Stimulated activated CD4-positive, alpha-beta T cell treated with anti-CD3 and anti-CD28 coated beads, Interleukin-4, amount 100 ng/mL, for 48 hours (primary cell): ENCODE measurements at places on chromosomes 7 and 10.

- no peak for DNase-seq
Measured at GRCh38 chr10:78642269-78642816, 426.4 kb upstream of the ZMIZ1 start.

DNA sequence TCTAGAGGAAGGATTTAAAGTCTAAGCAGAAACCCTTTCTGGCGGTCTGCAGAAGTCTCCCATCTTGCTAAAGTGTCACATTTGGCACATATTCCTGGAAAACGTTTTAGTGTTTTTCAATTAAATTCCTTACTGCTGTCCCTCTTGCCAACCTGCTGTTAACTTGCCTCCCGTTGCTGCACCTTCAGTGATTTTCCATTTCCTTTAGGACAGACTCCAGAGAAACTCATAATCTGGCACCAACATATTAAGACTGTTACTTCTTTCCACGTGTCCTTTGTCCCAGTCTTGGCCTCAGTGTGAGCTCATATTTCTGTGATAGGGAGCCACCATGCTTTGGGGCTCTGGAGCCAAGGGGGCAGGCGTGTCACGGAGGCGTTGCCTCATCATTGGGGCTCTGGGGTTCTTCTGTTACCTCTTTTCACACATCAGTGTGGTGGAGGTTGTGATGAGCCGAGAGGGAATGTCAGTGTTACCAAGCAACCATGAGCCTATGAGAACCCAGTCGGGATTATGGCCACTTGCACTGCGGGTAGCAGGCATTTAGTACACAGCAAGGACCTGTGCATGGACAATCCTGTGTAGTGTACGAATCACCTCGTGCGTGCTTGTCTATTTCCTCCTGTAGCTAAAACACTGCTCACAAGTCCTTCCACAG lies 26.0 kb upstream of the ZNF32 start:
- no peak for DNase-seq

DNA sequence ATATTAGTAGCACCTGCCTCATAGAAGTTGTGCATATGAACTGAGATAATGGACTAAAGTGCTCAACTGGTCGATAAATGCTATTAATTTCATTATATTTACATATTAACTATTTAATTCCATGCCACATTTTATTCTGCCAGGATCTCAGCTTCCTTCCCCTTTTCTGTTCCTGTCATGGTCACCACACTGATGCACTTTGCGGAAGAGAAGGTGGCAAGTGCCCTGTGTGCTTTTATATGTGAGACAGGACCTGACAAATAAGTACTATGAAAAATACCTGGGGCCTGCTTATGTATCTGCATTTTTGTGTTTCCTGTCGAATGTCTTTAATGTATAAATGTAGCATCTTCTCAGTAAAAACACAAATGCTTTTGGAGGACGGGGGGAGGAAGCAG lies 12.2 kb downstream of the ATP6V0E2 start:
- DNase-seq, result no peak

DNA sequence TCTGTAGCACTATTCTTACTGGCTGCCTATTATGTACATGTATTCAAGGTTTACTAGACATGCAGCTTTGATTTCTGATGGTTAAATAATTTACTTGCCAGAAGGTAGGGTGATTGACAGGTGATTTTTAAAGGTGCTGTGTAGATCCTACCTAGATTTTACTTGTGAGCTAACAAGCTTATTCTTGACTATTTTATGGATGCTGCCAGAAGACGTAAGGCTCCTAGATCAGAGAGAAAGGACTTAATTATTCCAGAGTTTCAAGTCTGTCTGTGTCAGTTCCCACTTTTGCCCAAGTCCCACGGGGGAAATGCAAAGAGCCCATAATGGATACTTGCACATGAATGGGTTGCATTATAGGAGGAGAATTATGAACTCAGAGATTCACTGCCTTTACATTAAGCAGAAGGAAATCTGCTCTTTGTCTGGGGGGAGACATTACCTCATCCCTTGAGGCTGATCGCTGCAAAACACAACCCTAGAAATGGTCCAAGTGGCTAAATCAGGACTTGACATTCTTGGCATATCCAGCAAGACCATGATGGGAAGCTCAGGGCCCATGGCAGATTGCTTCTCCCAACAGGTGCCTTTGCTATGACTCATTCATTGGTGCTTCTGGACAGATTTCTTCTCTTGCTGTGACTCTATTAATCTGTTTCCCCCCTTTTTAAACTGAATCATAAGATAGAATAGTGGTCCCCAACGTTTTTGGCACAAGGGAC lies 32.1 kb downstream of the GPR158 start:
- no peak for DNase-seq

GRCh38 chr10:22701132-22701826 lies 13.1 kb downstream of the PIP4K2A start:
- no peak for DNase-seq

GRCh38 chr7:1723254-1723653 lies 53.2 kb downstream of the ELFN1 start:
- no peak for DNase-seq

GRCh38 chr10:123385508-123386080 lies 231.4 kb downstream of the BUB3 start:
- DNase-seq, result no peak

DNA sequence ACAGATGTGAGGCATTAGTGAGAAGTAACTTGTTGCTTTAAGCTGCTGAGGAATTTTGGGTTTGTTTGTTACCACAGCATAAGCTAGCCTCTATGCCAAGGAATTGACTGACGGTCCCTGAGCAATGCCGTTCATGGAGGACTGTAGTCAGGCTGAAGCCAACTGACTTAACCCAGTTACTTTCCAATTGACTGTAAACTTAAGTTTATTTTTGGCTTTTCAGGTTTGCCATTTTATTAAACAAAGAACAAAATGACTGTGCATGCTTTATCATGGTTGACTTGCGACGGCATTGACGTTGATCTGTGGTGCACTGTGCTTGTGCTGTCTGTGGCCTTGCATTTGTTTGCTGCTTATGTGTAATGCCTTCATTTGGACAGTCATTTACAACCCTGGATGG lies 53.5 kb downstream of the DNAJB9 start:
- DNase-seq, result no peak

GRCh38 chr7:24836084-24836483 lies 78.8 kb upstream of the GSDME start:
- DNase-seq, result no peak

- DNase-seq, result no peak
Measured at GRCh38 chr10:69635428-69636272, 5.6 kb downstream of the FAM241B start.

DNA sequence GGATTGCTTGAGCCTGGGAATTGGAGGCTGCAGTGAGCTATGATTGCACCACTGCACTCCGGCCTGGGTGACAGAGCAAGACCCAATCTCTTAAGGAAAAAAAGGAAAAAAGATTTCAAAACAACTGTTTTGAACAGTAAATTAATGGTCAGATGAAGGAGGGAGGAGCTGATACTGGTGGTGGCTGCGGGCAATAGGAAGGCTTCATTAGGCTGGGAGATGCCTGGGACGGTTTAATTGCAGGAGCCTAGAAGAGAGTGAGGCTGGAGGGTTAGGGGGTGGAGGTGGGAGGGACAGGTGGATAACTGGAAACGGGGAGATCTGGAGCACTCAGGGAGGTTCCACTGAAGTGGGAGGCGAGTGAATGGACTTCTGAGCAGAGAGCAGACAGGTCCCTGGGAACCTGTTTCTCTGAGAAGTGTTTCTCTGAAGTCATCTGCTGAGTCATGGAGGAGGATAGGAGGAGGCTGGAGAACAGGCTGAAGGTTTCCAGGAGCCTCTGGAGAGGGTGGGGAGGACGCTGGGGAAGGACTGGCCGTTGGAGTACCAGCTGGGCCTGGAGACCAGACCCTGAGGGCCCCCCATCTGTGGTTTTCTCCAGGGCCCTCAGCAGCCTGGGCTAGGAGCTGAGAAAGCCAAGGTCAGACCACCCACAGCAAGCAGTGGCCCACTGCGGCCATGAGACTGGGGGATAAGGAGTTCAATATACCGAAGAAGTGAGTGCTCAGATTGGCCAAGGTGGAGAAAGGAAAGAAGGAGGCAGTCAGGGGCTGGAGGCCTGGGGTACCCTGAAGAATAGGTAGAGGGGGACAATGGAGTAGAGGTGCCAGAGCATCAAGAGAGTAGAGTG lies 14.4 kb upstream of the YWHAG start:
- no peak for DNase-seq

- DNase-seq, result no peak
Measured at GRCh38 chr10:29064680-29065079, 224.2 kb upstream of the LYZL1 start.

DNA sequence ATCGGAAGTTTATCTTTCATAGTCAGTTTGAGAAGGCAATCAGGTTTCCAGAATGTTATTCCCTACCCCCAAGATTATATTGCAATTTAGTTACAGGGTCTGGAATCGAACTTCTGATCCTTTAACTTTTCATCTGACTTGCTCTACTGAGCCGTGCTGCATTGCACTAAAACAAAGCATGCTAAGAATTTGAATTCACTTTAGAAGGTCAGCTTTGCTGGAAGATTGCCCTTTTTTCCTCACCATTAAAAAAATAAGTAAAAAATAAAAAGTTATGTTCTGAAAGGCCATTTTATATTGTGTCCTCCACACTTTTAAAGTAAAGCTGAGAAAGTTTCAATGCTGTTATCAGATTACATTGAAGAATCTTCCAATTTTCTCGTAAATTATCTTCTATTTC lies 388.8 kb upstream of the PHF14 start:
- no peak for DNase-seq

DNA sequence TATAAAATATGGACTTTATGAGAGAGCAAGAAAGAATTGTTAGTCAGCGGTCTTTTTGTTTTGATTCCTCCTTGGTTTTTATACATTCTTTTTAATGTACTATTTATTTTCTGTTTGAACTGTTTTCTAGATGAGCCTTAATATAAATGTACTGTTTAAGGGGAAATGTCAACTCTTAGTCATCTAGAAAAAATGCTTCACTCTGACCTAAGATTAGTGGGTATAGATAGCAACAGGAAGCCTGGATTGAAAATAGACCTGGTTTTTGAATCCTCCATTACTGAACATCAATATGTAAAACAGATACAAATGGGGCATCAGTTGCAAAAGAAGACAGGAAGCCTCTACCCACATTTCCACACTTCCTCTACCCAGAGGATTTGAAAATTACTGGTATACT lies 87.8 kb downstream of the CHRM2 start:
- no peak for DNase-seq
